ENCODE measurements at places on chromosomes 5 and 9. TPM values are rescaled to one million over a fixed set of nuclear protein-coding genes. Genes with fewer than 3 reads are reported as not detected.

Gene SMIM32
- not detected for total RNA-seq

Gene CDH9
- total RNA-seq: not detected

Gene SLC22A4
- total RNA-seq: 2.8 TPM

Gene RNF208
- total RNA-seq: 17.7 TPM

Gene TESK1
- 27.7 TPM for total RNA-seq

Gene PRLR
- total RNA-seq: 1.7 TPM

Gene KIF12
- not detected for total RNA-seq

Gene CMBL
- total RNA-seq: 46.8 TPM

Gene TEX48
- not detected for total RNA-seq

Gene NR4A3
- total RNA-seq: 98.5 TPM

Gene CCL27
- not detected for total RNA-seq

Gene ADAM19
- total RNA-seq: 24.0 TPM

Gene CERCAM
- 23.2 TPM for total RNA-seq

Gene ANKS6
- 7.9 TPM for total RNA-seq

Gene ZNF300
- 2.5 TPM for total RNA-seq

Gene GPX3
- total RNA-seq: 1,359 TPM

Gene NRARP
- 14.5 TPM for total RNA-seq

Gene RMRP
- total RNA-seq: 21,811 TPM

Gene JAKMIP2
- 0.66 TPM for total RNA-seq

Gene RANBP6
- total RNA-seq: 21.5 TPM

Gene LEAP2
- total RNA-seq: 1.5 TPM

Gene IL9
- not detected for total RNA-seq

Gene PCDHB13
- 5.8 TPM for total RNA-seq

Data from right cardiac atrium (tissue), 5 donors.